ENCODE measurements at places on chromosomes 5 and 9.

DNA sequence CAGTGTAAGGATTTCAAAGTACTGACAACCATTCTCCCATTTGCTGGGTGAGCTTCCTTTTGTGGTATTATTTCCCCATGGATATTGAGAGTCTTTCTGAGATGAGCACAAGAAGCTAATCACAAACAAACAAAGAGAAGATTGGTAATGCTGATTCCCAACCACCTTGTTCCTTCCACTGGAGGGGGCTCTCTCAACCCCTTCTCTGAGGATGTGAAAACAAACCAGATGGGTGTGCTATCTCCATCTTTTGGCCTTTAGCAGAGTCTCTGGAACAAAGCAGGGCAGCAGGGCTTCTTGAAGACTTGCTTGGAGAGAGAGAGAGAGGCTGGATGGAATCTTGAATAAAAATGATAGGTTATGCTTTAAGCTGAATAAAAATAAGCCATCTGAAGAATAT, 576.7 kb upstream of the ZNF462 start:
- DNase-seq = no peak

DNA sequence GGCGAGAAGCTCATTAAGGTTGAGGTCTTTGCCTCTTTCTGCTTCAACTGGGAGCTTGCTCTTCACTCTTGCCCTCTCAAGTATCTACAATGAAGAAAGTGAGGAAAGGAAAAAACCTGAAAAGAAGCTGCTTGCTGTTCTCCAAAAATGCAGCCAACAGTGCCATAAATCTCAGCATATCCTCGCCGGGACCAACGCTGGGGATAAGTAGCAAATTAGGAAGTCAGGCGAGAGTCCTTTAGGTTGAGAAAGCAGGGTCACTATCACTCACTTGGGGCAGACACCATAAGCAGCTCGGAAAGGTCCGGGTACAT, 399 bp downstream of the NUP155 start:
- no peak for DNase-seq

DNA sequence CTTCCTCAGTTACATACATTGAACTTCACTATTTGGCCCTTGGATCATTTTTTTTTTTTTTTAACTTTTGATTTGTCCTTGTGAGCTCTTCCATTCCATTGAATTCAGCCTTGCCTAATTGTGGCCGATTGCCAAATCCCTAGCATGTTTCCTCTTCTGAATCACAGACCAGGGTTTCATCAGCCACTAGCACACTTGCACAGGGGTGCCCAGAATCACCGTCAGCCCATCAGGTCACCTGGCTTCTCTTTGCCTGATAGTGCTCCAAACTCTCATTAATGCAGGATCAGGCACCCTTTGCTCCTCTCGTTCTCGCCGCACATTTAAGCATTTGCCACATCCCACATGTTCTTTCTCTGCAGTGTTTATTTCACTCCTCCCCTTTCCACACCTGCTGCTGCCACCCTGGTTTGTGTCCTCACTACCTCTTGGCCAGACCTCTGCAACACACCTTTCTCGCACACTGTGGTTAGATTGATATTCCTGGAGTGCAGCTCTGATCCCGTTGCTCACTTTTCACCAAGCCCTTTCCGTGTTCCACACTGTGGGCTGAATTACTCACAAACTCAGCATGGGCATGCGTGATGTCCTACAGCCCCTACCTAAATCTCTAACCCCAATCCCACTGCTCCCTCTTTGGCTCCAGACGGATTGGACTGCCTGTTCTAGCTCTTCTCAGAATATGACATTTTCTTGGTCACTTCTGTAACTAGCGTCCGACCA, 9.8 kb downstream of the PIK3R1 start:
- no peak for DNase-seq

GRCh38 chr5:167051402-167051768, 1240.1 kb upstream of the WWC1 start:
- DNase-seq = no peak

DNA sequence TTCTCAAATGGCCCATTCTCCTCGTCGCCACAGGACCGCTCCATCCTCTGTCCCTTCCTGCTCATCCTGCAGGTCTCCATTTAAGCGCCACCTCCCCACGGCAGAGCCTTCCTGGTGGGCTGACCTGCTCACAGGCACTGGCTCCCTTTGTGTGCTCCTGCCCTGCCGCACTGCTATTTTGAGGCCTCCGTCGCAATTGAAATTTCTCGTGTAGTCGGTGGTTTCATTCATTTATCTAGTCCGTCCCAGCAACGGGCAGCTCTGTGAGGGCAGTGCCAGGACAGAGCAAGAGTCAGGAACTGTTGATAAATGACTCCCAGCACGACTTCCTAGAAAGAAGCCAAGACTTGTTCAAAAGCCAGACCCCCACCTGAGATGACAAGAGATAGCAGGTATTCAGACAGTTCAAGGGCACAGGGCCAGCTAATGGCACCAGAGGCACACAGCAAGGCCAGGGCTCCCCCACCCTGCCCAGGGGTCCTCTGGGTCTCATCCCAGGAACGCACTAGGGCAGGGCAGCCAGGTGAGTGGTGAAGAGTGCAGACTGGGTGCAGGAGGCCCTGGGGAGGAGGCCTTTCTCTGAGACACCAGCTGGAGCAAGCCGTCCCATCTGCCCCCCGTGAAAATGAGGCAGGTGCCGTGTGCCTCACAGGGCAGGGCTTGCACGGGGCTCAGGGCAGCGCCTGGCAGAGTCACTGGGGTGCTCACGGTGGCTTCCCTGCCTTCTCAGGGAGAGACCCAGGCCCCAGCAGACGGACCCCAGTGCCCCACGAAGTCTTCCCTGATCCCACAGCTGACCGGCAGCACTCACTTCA, 36.9 kb downstream of the FAM78A start:
- DNase-seq = no peak

GRCh38 chr5:168552146-168552545, 23.0 kb downstream of the FBLL1 start:
- no peak for DNase-seq

DNA sequence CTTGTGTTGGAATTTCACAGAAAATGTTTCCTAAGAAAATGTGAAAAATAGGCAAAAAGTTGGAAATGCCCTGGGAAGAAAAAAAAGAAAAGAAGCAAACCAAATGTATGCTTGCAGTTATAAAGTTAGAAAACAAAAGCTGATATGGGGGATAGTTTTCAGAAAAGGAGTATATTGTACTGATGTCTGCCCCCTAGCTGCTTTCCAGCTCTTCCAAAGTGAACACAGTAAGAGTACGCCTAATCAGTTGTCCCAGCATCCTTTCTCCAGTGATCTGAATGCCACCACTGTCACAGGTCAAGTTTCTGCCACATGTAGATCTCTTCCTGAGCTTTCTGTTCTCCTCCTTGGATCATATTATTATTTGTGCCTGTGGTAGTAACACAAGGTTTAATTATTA, 5.8 kb downstream of the TYRP1 start:
- DNase-seq = no peak

DNA sequence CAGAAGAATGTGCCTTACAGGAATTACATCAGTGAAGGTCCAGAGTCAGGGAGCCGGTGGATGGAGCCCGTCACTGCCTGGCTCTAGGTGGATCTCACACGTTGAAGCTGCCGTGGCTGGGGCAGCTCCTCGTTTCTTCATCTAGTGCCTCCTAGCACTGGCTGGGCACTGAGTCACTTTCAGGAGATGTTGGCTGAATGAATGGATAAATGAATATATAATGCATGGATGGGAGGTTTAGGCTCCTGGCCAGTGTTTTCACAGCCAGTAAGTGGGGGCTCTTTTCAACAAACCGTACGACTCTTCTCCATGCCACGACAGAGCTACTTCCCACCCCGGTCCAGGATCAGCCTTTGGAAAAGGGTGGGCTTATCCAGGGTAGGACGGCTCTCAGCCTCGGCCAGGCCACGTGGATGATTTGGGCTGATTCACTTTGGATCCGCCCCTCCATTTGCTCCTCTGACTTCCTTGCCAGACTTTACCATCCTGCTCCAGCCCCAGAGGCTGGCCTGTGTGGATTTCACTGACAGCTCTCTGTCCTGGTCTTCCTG, 1.3 kb upstream of the SH3PXD2B start:
- no peak for DNase-seq

- DNase-seq = no peak
These were observed 157.7 kb upstream of the NR3C1 start for GRCh38 chr5:143561219-143561618.

DNA sequence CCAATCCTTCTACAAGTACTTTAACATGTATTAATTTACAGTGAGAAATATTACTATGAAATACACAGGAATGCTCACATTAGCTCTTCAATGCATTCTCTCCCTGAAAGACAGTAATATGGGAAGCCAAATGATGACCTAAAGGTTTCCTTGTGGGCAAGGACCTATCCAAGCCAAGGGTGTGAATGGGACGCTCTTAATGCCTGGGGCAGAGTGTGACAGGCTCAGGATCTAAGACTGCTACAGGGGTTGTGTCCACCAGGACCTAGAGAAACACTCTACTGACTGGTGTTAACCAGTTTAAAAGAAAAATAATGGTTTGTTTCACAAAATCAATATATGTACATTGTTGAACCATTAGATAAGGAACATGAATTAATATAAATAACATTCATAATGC, 158.7 kb downstream of the FGF1 start:
- no peak for DNase-seq

DNA sequence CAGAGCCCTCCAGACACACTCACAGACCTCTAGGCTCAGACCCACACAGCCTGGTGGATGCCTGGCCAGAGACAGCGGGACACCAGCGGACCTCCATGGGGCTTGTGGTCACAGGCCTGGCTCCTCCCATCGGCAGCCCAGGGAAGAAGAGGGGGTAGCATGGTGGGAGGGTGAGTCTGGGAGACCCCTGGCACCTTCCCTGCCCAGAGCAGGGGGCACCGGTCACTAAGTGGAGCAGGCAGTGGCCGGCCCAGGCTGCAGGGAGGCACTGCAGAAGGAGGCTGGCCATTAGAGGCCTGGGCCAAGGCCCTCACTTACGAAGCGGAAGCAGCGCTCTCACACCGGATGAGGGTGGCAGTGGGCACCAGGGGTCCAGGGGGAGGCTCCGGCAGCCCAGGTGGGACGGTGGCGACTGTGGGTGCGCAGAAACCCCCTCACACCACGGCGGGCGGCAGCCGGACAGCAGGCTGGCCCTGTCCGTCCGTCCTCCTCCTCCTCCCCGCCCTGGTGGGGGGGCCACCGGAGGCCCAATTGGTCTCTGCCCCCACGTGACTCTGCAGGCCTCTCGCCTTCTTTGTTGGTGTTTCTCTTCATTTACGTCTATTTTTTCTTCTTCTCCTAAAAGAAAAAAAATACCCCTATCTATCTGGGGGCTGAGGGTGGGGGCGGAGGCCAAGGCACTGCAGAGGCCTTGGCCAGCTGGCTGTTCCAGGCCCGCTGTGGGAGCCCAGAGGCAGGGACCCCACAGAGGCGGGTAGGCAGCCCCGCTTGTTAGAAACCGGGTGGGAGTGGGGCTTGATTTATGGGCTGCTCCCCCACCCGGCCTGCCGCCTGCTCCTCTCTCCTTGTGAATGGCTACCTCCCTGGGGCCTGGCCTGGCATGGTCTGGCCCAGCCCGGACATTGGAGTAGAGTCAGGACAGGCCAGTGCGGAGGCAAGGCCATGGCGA, at the start of gene NR5A1:
Gene NR5A1 (minus strand): TSS at position 469 of the 949 bp plus-strand sequence. CDS start 4,004 bp downstream, outside the sequence.
- DNase-seq = no peak

DNA sequence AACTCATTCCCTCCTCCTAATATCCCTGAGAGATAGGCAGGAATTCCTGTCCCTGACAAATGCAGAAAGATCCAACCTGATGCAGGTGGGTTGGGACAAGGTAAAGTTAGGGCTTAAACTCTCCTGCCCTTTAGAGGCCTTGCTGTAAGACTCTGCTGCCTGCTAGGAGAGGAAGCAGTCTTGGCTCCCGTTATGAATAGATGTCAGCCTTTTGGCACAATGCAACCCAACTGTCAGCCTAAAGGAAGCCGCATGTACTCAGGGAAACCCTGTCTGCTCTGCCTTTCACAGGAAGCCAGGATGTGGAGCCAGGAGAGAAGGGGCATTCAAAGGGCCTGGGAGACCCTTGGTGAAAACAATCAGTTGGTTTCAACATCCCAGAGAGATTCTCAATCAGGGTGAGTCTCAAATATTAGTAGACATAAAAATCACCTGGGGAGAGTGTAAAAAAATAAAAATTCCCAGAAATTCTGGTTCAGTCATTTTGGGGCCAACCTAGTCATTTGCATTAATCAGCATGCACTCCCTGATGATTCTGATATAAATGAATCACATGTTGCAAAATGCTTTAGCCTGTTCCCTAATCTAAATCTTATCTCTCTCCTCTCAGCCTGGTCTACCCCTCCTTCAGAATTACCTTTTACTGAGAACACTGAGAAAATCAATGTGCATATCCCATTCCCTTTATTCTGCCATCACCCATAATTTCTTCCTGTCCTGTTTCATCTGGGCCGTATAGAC, 136.2 kb upstream of the TRIM32 start:
- no peak for DNase-seq

DNA sequence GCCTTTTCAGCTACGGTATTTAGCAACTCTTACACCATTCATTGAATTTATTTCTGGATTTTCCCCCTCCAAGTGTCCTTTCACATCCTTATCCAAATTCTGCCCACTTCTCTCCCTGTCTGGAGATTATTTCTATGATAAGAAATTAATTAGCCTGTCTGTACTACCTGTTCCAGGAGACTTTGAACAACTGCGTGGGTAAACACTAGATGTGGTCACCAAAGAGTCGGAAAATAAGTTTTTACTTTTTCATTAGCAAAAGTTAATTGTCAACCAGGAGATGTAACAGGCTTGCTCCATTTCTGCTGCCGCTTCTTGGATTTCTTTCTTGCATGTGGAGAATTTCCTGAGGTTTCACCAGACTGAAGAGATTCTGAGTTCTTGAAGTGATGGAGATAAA, 14.0 kb downstream of the SLC1A1 start:
- DNase-seq = no peak

DNA sequence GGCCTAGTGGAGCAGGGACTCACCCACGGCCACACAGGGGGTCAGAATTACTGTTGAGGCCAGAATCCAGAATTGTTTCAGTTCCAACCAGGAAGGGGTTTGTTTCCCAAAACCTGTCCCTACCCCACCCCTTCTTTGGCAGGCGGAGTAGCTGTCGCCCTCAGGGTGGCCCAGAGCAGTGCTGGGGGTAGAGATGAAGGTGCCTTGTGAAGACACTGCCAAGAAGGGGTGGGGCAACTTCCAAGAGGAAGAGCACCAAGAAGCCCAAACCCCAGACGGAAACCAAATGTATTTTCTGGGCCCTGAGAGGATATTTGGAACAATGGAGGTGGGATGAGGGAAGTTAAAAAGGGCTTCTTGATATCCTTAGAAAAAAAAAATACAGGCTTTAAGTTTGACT, 11.4 kb upstream of the NDST1 start:
- no peak for DNase-seq

DNA sequence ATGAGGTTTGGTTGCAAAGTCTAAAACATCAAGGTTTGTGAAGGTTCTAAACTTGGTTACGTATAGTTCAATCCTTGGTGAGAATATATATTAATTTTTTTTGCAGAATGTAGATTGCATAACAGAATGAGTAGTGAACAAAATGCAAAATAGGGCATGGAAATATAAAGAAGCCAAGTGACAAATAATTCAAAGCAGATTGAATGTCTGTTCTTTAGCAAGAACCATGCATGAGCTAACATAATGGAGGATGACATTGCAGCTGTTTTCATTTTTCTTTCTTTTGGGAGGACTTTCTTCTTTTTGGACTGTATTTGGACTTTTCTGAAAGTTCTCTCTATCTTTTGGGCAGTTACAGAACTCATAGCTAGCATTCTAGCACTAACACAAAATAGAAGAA, 194.8 kb upstream of the MRPS30 start:
- DNase-seq = no peak

GRCh38 chr5:128551476-128551875, 13.4 kb upstream of the FBN2 start:
- no peak for DNase-seq
